ENCODE measurements at places on chromosomes 5 and 9. TPM values are rescaled to one million over a fixed set of nuclear protein-coding genes. Genes with fewer than 3 reads are reported as not detected.

DNA sequence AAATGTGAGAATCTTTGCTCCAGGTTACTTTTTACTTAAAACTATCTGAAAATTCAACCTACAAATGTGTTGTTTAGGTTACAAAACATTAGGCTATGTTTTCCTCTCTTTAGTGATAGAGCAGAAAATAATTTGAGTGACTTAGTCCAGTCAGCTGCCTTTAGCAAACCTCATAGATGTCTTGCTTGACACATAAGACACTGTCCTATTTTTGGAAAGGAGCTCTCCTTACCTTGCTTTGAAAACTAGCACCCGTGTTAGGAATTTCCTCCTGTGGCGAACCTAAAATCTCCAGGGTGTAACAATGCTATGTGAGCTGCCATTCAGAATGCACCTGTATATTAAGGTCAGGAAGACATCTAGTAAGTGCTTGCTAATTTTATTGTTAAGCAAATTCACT lies 221.2 kb upstream of the CD180 start:
- no peak for DNase-seq

DNA sequence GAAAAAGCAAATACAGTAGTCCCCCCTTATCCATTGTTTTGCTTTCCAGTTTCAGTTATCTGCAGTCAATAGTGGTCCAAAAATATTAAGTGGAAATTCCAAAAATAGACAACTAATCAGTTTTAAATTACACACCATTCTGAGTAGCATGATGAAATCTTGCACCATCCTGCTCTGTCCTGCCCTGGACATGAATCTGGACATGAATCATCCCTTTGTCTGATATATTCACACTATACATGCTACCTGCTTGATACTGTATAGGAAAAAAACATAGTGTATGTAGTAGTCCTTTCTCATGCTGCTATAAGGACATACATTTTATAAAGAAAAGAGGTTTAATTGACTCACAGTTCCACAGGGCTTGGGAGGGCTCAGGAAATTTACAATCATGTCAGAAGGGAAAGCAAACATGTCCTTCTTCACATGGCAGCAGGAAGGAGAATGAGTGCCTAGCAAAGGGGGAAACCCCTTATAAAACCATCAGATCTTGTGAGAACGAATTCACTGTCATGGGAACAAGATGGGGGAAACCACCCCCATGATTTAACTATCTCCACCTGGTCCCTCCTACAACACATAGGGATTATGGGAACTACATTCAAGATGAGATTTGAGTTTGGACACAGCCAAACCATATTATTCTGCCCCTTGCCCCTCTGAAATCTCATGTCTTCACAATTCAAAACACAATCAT lies 153.9 kb downstream of the ARRDC3 start:
- DNase-seq, result no peak

Gene DNAI1
- not detected for total RNA-seq

- DNase-seq, result no peak
Observed at GRCh38 chr9:108889649-108890067, 27.6 kb downstream of the ACTL7A start.

GRCh38 chr9:101398930-101399642 lies 435 bp downstream of the ZNF189 start:
- no peak for DNase-seq

DNA sequence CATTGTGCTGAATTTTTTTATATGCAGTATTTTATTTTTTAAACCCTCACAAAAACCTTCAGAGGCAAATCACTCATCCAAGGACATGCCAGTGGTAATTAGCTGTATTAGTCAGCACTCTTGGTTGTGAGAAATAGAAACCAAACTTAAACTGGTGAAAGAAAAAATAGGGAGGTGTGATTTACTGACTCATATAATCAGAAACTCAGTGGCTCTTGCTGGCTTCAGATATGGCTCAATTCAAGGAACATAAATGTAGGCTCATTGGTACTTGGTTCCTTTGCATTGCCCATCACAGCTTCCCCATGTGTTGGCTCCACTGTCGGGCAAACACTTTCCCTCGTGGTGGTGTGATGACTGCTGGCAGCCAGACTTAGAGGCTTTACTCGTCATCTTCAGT lies 497.2 kb downstream of the MAT2B start:
- DNase-seq, result no peak

Gene UNC5A
- total RNA-seq, result 18.5 TPM

Gene OTP
- not detected for total RNA-seq

GRCh38 chr9:87658511-87658910 lies 67.4 kb upstream of the CTSL start:
- no peak for DNase-seq

DNA sequence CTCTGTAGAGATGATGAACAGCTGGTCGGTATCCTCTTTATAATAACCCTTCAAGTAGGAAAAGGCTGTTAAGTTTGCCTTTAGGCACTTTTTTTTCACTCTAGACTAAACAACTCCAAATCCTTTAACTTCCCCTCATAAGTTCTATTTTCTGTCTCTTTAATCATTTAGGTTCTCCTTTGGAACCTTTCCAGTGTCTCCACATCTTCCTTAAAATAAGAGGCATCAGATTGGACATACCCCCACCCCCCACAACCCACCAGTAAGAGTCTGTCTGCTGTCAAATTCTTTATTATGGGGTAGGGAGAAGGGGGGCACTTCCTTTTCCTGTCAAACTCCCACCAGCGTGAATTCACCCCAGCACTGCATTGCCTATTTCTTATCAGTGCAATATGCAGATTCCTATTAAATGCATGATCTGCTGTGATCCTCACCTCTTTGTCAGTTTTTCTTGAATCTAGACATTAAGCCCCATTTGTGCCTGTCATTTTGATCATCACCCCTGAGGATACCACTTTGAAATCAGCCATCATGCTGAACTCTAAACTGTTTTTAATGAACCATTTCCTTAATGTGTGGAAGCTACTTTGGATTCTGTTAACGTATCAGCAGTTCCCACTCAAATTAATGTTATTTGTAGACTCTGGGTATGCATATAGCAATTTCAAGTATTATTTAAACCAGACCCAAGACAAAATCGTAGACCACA lies 212.2 kb downstream of the PDZD2 start:
- no peak for DNase-seq

- DNase-seq, result no peak
Observed at GRCh38 chr5:73296772-73297171, 123.8 kb downstream of the TMEM174 start.

Gene GNAQ
- total RNA-seq, result 36.1 TPM

DNA sequence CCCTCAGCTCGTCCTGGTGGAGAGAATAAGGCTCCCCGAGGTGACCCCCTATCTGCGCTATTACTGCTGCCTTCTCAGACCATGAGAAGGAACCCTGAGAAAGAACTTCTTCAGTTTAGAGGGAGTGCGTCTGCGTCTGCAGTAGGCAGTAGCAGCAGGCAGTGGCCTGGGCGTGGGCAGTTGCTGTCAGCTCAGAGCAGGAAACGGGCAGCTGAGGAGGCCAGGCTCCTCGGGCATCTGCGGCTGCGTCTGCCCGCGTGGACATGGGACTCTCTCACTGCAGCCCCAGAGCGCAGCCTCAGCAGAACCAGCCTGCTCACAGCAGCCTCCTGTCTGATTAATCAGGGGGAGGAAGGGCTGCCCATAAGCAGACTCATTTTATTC lies 49.8 kb upstream of the FCN1 start:
- no peak for DNase-seq

DNA sequence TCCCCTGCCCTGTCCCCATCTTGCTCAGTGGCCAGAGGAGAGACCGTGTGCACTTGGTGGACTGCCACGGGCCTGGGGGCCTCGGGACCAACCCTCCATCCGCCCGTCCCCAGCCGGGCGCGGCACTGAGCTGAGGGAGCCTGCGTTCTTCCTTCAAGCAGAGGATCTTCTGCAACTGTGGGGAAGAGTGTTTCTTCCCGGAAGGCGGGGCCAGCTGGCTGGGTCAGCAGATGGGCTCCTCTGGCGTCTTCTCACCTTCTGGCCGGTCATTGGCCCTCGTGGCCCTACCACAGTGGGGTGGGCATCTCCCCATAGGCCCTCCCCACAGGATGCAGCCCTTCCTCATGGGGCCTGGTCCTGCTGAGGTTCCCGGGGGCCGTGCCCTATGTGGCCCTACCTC lies 17.4 kb downstream of the RXRA start:
- no peak for DNase-seq

Gene MAPK9
- total RNA-seq, result 26.8 TPM

Data from glomerular endothelial cell (primary cell).